ENCODE measurements at places on chromosomes 5 and 9.
A peak's percentile ranks its signal among the peaks of the same experiment; 100 is the strongest.

DNA sequence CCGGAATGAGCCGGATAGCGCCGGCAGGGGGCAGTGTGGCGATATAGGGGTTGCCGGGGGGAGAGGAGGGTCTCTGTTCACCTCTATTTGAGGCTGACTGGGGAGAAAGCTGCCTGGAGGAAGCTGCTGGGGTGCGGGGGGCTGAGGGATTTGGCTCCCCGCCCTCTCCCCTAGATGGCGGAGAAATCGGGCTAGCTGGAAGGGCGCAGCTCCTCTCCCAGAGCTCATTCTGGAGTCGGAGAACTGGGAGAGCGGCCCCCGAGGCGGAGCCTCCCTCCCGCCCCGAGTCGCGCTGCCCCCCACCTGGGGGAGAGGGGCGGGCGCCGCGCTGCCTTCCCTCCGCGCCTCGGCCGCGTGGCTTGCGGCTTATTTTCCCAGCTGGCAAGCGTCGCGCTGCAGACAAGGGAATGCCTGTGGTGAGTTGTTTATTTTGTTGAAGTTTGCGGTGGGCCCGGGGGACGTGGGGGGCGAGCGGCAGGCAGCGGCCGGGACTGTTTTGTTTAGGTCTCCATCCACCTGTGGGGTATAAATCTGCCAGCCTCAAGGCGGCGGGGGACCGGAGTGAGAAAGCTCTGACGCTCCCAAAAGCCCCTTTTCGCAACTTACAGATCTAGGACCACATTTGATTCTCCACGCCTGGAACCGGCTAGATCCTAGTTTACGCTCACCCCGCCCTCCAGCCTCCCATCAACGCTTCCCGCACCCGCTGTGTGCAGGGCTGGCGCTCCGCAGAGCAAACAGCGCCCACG lies 4.1 kb upstream of the RGMB start:
- DNase-seq: no peak

- peak; percentile 61 for DNase-seq
These were observed 26.9 kb downstream of the SLC46A2 start for GRCh38 chr9:112863746-112864145.

DNA sequence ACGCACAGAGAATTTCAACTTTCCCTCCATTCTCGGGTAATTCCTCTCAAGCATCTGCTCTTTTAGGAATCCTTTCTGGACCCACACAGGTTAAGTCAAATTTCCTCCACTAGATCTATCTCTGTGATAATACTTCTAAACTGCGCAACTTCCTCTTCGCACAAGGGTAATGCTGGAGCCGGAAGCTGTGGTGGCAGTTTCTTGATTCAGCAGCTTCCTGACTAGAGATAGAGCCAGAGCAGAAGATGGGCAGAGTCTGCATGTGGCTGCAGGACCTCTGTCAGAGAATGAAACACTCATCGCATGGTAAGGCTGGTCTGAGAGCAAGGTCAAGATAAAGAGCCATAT lies 11.1 kb upstream of the CDC42SE2 start:
- DNase-seq: peak; percentile 97

GRCh38 chr9:71797266-71797665 lies 29.0 kb upstream of the CEMIP2 start:
- DNase-seq: no peak

DNA sequence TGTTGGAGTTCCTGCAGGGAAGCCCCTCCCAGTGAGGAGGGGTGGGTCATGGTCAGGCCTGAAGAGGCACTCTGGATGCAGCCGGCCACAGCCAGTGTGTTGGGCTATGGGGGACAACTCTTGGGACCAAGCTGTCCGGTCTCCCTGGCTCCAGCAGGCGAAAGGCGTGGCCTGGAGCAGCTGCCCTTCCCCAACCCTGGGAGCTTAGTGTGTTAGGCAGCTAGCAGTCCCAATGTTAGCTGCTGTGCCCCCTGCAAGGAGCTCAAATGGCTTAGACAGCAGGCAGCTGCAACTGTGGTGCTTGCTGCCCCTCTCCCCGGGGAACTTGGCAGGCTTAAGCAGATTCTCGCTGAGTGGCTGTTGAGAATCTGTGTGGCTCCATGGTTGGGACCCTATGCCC lies 67.5 kb upstream of the ACTBL2 start:
- no peak for DNase-seq

DNA sequence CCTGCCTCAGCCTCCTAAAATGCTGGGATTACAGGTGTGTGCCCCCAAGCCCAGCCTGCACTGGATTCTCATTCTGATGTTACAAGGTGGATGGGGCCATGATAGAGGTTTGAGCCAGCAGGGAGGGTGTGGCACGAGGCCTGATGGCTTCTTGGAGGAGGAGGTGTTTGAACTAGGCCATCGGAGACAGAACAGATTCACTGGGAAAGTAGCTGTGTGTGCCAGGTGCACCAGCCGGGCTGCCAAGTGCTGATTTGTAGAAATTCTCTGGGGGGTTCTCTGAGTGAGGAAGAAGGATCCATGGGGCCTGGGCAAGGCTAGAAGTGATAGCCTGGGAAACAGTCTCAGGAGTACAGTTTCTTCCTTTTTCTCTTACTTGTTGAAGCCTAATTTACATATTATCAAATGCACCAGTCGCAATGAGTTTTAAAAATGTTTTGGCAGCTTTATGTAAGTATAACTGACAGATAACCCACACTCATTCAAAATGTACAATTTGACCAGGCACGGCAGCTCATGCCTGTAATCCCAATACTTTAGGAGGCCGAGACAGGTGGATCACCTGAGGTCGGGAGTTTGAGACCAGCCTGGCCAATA lies 31.1 kb upstream of the STXBP1 start:
- no peak for DNase-seq

- DNase-seq: peak; percentile 73
These were observed 224.6 kb downstream of the PLK2 start for GRCh38 chr5:58235299-58235698.

DNA sequence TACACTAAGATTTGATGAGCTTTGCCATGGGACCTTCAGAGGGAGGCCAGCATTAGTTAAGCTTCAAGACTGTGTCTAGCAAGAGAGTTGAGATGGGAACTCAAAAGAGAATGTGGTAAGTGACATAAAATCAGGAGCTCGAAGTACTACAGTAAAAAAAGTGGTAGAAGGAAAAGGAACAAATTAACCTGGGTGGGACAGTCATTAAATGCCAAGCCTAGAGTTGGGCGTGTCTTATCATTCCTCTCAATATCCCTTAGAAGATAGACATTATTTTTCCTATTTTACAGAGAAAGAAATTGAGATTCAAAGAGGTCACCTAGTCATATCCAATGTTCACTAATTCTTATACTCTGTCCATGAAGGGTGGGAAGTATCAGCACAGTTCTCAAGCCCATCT lies 3.3 kb upstream of the TXN start:
- no peak for DNase-seq

DNA sequence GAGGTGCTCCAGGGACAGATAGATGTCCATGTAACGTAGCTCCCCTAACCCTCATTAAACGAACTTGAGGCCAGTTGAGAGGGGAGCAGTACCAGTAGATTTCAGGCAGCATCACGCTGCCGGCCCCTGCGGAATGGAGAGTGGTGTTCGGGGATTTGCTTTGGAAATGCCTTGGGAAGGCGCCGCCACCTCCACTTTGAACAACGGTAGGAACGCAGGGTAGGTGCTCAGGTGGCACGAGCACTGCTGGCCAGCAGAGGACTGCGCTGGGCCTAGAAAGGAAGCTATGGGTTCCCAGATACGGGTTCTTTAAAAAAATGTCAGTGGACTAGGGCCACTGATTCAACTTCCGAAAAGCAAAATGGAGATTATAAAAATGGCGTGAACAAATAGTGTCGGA lies 271.8 kb downstream of the FANCC start:
- no peak for DNase-seq

GRCh38 chr9:136482046-136482792 lies 621 bp downstream of the SEC16A start:
- peak; percentile 66 for DNase-seq

GRCh38 chr5:102638316-102638715 lies 116.8 kb upstream of the PAM start:
- DNase-seq: no peak

DNA sequence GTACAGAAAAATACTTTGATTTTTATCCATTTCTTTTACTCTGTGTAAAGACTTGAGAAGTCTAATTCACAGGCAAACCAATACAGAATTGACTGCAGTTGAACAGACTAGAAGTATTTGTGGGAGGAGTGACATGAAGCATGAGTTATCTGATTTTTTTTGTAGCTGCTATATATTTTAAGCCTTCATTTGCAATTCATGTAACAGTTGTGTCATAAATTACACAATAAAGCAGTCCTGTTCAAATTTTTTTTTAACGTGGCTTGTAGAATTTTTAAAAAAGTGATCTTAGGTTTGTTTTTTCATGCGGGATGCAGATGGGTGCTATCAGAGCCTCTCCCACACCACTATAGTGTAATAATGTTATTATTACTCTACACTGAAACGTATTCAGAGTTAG lies 2.9 kb upstream of the MAML1 start:
- DNase-seq: no peak

DNA sequence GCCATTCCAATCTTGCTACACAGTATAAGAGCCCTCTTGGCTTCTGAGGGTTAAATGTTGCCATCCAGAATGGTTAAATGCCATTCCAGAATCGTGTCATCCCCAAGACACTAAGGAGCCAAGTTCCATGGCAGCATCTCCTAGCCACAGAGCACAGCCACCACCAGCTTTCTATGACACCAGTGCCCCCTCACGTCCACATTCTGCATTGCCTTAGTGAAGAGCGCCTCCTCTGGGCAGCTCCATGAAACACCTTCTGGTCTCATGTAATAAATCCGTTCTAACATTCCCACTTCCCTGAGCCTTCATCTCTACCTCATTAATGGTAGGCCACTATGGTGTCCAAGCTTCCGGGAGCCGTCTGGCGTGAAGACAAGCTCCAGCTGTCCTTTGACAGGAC lies 12.4 kb downstream of the CBY3 start:
- DNase-seq: peak; percentile 50

DNA sequence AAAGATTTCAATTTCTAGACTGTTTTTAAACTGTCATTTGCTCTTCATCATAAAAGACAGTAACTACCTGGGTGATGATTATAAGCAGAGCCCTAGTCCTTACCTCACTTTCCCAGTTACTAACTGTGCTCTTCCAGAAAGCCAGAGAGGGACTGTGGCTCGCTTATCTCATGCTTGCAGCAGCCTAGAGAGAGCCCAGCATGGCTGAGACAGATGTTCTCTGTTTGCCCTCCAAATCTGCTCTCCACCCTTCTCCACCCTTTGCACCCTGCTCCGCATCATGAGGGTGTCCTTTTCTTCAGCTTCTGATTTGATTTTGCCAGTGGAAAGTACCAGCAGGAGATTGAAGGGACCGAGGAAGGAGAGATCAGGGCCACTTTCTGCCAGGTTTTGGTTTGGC lies 61.2 kb upstream of the SELENOP start:
- DNase-seq: no peak

GRCh38 chr9:87342743-87343142 lies 154.9 kb upstream of the DAPK1 start:
- DNase-seq: no peak

- no peak for DNase-seq
These were observed 59.3 kb downstream of the SVEP1 start for GRCh38 chr9:110520120-110520701.
